Lower lobe of right lung (tissue), 2 donors: ENCODE measurements at places on chromosomes 1 and 21. TPM values are rescaled to one million over a fixed set of nuclear protein-coding genes. Genes with fewer than 3 reads are reported as not detected.
A peak's percentile ranks its signal among the peaks of the same experiment; 100 is the strongest.

DNA sequence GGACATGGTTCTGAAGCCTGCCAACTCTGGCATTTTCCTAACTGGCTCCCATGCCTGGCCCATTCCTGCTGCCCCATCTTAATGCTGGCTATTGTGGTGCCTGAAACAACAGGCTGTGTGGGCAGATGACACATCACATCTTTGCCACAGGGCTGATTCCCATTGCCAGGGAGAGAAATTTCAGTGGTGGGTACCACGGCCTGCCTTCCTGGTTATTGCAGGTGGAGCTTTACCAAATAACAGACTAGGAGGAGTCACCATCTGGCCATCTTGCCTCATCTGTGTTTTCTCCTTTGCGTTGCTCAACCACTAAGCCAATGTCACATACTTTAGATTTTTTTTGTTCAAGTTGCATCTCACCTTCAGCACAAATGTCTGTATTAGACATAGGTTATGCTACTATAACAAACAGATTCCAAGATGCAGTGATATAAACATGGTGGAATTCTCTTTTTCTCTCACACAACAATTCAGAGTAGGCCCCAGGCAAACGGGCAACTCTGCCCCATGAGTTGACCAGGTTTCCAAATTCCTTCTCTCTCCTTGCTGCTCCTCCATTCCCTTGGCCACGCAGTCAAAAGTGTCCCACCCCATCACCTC lies 14.1 kb downstream of the CDA start:
- no peak for DNase-seq

DNA sequence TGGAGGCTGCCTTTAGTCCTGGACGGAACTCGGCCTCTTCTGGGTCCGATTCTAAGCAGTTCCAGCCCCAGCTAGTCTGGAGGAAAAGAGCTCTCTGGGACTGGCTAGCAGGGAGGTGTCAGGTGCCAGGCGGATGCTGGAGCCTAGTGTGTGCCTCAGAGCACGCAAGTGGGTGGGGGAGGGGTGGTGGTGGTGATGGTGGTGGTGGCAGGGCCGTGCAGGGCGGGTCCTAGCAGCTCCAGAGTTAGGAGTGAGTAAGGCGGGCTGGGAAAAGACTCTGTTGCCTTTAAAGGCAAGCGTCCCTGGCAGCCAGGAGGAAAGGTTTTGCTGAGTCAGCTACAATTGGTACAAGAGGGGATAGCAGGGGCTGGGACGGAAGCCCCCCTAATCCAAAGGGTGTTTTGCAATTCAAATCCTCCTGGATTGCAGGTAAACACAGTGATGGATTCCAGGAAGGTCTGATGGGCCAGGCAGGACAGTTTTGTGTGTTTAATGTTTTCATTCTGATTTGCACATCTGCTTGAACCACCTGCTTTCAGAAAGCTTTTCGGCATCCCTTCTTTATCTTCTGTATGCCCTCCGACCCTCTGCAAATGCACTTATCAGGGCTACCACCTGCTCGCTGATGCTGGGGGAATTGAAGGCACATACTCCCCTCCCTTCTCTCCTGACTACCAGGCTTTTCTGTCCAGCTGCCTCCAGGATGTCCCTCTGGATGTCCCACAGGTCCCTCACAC lies 4.1 kb upstream of the SLC2A1 start:
- no peak for DNase-seq

DNA sequence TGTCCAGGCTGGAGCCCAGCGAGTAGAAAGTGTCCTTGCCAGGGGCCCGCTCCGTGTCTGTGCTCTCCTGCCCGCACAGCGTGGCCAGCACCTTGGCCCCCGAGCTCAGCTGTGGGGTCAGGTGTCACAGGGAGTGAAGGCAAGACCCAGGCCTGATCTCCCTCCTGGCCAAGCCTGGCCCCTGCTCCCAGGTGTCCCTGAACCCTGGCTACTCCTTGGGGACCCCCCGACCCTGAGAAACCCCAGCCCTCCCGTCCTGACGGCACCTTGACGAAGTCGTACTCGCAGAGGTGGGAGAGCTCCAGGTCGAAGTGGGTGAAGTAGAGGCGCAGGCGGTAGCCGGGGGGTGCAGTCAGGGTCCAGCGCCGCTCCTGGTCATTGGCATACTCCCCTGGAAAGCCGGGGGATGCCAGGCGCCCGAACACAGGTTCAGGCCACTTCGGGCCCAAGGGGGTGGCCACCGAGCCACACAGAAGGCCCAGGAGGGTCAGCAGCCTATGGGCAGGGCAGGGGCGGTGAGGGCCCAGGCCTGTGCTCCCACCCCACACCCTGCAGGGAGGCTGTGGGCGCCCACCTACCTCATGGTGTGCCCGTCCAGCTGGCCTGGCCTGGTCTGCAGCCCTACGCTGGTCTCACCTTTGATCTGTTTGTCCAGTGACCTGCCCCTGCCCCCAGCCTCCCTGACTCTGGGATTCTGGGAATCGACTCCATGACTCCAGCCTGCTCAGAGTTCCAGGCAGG lies at the start of gene MASP2:
Gene MASP2, minus strand, starts transcription at position 615 of the 741 bp plus-strand sequence. Its CDS starts 32 bp downstream, at position 583.
- peak; percentile 42 for DNase-seq

GRCh38 chr1:169027607-169028320 lies 78.7 kb upstream of the ATP1B1 start:
- no peak for DNase-seq

DNA sequence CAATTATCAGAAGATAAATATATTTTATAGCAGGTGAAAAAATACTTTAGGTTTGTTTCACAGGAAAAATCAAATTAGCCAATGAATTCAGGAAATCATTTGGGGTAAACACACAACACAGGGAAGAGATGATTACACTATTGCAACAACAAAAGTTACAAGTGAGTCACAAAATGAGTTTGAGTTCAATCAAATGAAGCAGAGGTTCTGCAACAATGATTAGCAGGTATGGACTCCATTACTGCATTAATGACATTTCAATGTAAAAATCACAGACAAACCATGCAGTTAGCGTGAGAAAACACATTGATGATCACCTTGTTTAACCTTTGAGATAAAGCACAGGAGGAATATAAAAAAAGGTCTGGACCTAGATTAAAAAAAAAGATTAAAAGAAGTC lies 9.7 kb downstream of the ADGRL4 start:
- no peak for DNase-seq

GRCh38 chr1:21331752-21332478 lies 41.7 kb upstream of the ECE1 start:
- no peak for DNase-seq

DNA sequence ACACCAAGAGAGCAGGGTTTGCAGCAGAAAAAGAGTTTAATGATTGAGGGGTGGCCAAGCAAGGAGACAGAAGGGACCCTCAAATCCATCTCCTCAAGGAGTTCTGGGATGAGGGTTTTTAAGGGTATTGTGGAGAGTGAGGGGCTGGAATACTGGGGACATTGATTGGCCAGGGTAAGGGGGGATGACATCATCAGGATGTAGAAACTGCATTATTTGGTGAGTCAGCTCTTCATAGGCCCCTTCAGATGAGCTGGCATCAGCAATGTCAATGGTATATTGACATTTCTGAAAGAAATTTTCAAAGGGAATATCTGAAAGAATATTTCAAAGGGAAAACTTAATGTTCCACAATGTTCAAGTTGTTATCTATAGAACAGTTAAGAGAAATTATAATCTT lies 168.1 kb upstream of the SNX7 start:
- no peak for DNase-seq

DNA sequence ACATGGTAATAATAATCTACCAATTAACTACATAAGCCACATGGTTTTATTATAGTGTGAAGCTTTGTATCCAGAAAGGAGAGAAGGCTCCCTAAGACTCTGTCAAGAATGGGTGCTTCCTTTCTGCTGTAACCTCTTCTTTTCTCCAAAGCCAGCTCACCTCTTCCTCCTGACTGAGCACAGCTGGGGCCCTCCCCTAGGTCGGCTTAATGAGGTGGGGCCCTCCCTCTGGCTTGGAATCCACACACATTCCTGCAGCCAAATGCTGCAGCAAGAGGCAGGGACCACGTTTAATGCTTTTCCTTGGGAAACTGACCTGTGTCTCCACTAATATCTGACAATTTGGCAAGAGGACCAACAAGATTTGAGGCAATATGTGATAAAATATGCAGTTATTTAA lies 94.8 kb downstream of the DSCAM start:
- DNase-seq: no peak

DNA sequence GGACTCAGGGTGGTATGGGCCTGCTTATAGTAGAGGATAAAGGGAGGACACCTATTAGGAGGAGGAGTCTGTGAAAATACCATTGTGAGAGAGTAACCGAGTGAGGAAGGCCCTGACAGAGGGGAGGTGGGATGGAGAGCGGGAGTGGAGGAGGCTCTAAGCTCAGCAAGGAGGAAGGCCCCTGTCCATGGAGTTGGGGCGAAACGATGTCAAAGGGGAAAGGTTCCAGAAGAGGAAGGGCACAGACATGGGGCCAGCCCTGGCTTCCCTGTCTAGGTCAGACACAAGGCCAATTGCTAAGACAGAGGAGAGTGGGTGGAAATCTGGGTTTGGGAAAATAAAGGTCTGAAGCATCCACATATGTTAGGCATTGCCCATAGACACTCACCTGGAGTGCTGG lies 44.2 kb downstream of the ELK4 start:
- DNase-seq: no peak

DNA sequence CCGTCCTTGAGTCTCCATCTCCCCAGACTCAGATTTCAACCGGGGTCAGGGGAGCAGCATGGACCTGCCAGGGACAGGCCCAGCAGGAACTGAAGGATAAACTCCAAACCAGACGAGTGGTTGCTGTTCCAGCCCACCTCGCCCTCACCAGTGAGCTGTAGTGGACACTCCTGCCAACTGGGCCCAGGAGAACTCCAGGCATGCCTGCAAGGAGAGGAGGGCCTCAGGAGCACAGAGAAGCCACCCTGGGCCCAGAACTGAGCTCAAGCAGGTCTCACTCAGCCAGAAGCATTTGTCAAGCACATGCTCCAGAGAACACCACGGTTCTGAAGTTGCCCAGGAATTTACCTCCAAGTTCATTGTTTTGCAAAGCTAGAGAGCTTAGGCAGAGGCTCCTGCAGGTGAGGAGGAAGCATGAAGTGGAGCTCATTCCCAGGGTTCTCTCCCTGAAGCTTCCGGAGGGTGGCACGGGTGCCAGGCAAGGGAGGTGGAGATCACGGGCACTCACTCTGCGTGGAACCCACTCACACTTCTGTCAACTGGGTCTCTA lies 61.0 kb downstream of the MATN1 start:
- no peak for DNase-seq

- DNase-seq: no peak
Measured at GRCh38 chr1:53369034-53369750, 41.3 kb upstream of the LRP8 start.

- no peak for DNase-seq
Measured at GRCh38 chr1:192860478-192861185, 51.8 kb downstream of the RGS2 start.

- no peak for DNase-seq
Measured at GRCh38 chr1:11188381-11188780, 774 bp upstream of the ANGPTL7 start.

DNA sequence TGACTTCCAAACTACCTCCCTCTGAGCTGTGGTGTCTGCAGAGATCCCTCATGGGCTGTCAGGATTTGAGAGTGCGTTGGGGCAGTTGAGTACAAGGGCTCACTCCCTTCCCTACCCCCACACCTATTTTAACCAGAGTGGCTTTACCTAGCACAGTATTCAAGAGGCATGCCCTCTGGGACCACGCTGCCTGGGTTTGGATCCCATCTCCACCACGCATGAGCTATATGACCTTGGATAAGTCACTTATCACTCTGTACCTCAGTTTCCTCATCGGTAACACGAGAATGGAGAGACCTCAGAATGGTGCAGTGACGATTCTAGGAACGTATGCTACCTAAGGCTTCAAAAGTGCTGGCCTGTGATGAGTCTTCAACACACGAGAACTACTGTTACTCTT lies 147.3 kb upstream of the WNT4 start:
- DNase-seq: no peak

- no peak for DNase-seq
Measured at GRCh38 chr1:205534444-205534985, 30.0 kb downstream of the CDK18 start.

- DNase-seq: no peak
Measured at GRCh38 chr1:236821091-236821627, 26.1 kb downstream of the MTR start.

GRCh38 chr1:108556499-108556898 lies 3.4 kb upstream of the EEIG2 start:
- no peak for DNase-seq

DNA sequence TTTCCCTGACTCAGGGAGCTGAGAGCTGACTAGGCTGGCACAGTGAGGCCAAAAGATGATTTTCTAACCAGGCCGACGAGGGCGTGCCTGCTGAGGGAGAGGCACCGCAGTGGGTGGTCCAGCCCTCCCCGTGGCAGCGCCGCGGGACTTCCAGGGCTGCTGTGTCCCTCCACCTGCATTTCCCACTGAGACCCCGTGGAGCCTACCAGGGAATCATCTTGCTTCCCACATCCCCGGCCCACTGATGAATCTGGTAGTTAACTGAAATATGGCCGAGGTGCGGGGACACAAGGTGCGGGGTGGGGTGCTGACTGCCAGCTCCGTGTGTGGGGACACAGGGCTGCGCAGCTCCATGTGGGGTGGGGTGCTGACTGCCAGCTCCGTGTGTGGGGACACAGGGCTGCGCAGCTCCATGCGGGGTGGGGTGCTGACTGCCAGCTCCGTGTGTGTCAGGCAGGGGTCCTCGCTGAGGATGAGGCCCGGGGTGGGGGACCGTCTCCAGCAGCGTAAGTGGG lies 10.4 kb downstream of the WRAP73 start:
- no peak for DNase-seq

DNA sequence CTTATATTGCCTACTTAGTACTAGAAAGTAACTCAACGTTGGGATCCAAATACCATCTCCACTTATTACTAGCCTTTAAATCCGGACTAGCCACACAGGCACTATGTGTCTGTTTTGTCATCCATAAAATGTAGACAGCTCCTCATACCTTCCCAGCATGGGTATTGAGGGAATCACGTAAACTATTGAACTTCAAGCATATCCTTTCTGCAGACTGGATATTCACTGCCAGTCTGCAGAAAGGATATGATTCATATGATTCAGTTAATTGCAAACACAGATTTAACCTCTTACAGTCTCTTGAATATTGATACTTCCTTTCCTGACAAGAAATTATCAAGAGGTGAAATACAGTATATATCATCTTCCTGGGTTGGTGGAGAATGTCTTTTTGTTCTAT lies 186.0 kb downstream of the LEPR start:
- DNase-seq: no peak

DNA sequence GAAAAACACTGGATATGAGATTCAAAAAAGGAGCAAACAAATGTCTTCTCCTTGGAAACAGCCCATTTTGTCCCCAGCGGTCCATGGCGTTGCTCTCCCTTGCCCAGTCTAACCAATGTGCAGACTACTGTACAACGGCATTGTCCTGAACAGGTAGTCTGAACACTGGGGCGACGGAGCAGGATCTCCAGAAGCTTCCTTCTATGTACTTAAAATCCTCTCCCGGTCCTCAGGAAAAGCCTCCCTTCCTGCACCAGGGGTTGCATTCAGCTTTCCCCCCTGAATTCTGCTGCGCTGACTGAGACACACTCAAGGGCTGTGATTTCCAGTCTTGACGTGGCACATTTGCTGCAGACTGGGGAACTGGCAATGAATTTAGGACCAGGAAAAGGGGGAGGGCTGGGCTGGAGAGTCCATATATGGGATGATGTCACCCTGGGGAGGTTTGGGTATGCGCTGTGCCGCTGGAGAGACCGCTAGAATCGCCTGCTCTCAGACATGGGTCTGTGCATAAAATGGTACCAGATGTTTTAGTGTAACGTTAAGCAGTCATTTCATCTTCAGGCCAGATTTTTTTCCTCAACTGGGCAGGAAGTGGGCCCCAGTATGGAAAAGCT lies 275.9 kb upstream of the C1orf105 start:
- DNase-seq: peak; percentile 45

PTGER3 gene
- total RNA-seq: 1.9 TPM

FCMR gene
- 6.8 TPM for total RNA-seq

MROH9 gene
- total RNA-seq: 1.2 TPM

KIF2C gene
- 1.7 TPM for total RNA-seq

SPRTN gene
- total RNA-seq: 8.9 TPM
